ENCODE measurements at places on chromosomes 4 and X. TPM values are rescaled to one million over a fixed set of nuclear protein-coding genes. Genes with fewer than 3 reads are reported as not detected.

GRCh38 chr4:19623866-19624265 is 627.8 kb upstream of the SLIT2 start:
- no peaks in the 10 kb centered on the region for H3K4me1 ChIP-seq
- H3K36me3 ChIP-seq = no peaks in the 10 kb centered on the region
- no peak overlapping the region for H3K27ac ChIP-seq
- H3K27me3 ChIP-seq = no peaks in the 10 kb centered on the region

Gene RAB41
- total RNA-seq = not detected

- H3K27ac ChIP-seq = no peak overlapping the region
- H3K27me3 ChIP-seq = peaks cover 19% of the 10 kb centered on the region
- no peak for DNase-seq
- H3K36me3 ChIP-seq = no peaks in the 10 kb centered on the region
These were observed 8.5 kb downstream of the IQSEC2 start for GRCh38 chrX:53272808-53273337.

GRCh38 chrX:115017455-115017854 is at the start of gene IL13RA2:
IL13RA2 (minus strand) TSS chrX:115017616; CDS start chrX:115017269, 347 bp downstream.
- H3K27me3 ChIP-seq = no peaks in the 10 kb centered on the region
- no peaks in the 10 kb centered on the region for H3K4me1 ChIP-seq
- H3K4me3 ChIP-seq = no peak within 1 kb of the TSS
- no peaks in the 10 kb centered on the region for H3K36me3 ChIP-seq
- no peak within 1 kb of the TSS for H3K27ac ChIP-seq
- no peak for DNase-seq

Gene BTC
- total RNA-seq = 0.29 TPM

- no peak for DNase-seq
- no peaks in the 10 kb centered on the region for H3K27me3 ChIP-seq
- H3K4me1 ChIP-seq = peaks cover 45% of the 10 kb centered on the region
- peak overlapping the region; percentile 79 for H3K27ac ChIP-seq
- H3K4me3 ChIP-seq = no peak overlapping the region
These were observed 18.5 kb upstream of the CXCL8 start for GRCh38 chr4:73721909-73722308.

Gene OTC
- total RNA-seq = not detected

- H3K36me3 ChIP-seq = peaks cover 3% of the 10 kb centered on the region
- DNase-seq = peak; percentile 45
These were observed 16.1 kb downstream of the CBR4 start for GRCh38 chr4:168993714-168994510.

Gene RHOXF1
- not detected for total RNA-seq

DNA sequence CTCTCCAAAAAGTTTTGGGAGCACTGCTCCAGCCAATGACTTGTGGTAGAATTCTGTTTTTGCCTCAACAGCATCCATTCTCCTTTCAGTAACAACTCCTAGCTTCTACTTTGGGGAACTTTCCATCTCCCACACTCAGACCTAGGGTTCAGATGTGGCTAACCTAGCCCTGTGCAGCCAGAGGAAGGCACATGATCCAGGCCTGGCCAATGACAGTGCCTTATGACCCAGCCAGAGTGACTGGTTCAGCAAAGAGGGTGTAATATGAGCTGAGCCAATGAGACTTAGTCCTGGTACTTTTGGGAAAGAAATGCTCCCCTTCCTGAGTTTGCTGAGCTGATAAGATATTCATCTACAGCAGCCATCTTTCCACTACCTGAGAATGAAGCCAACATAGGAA is 5.4 kb upstream of the USP46 start:
- DNase-seq = peak; percentile 46
- no peaks in the 10 kb centered on the region for H3K4me1 ChIP-seq
- no peaks in the 10 kb centered on the region for H3K36me3 ChIP-seq
- H3K27me3 ChIP-seq = peaks cover 2% of the 10 kb centered on the region
- H3K27ac ChIP-seq = no peak overlapping the region
- no peak overlapping the region for H3K4me3 ChIP-seq

Gene IL3RA
- total RNA-seq = 0.88 TPM

Gene NSG1
- not detected for total RNA-seq

Gene CLDN22
- not detected for total RNA-seq

Gene EMCN
- not detected for total RNA-seq

Gene TCEAL6
- not detected for total RNA-seq

DNA sequence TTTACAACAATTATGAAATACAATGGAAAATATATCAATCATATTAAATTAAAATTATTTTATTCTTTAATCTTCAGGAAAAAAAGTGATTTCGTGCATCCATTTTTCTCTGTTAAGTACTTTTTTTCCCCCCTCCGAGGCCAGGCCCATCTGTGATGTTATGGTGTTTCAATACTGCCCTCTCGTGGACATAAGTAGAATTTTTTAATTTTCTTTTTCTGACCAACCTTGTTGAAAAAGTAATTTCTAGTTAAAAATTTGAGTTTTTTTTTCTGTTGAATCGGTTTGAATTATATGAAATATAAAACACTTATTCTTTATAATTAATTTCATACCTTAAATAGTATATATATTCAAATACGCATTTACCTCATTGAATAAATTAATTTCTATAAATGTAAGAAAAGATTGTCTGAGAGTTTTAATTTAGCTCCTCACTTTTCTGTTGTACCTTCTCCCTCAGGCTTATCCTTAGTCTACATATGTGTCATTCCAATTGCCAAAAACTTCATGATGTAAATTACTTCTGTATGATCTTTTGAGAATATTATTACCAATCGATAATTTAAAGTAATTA is 175.8 kb upstream of the TECRL start:
- H3K36me3 ChIP-seq = no peaks in the 10 kb centered on the region
- no peak overlapping the region for H3K4me3 ChIP-seq
- H3K27me3 ChIP-seq = no peaks in the 10 kb centered on the region
- no peak for DNase-seq
- no peak overlapping the region for H3K27ac ChIP-seq
- H3K4me1 ChIP-seq = no peaks in the 10 kb centered on the region

DNA sequence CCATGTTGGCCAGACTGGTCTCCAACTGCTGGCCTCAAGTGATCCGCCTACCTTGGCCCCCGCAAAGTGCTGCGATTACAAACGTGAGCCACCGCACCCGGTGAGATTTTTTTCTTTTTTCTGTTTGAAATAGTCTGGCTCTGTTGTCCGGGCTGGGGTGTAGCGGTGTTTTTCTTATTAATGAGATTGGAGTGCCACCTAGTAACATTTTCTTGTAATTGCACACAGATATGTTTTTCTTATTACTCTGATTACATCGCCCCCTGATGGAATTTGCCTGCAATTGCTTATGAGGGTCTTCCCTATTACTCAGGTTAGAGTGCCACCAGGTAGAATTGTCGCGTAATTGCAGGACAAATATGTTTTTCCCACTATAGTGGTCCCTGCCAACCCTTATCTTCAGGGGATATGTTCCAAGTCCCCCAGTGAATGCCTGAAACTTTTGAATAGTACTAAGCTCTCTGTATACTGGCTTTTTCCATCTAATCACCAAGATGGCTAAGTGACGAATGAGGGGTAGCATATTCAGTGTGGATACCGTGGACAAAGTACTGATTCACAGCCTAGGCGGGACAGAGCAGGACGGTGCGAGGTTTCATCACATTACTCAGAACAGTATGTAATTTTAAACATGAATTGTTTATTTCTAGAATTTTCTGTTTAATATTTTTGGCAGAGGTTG is 8.6 kb upstream of the PDHA1 start:
- no peaks in the 10 kb centered on the region for H3K36me3 ChIP-seq
- no peaks in the 10 kb centered on the region for H3K4me1 ChIP-seq
- DNase-seq = no peak
- H3K4me3 ChIP-seq = no peak overlapping the region
- H3K27me3 ChIP-seq = no peaks in the 10 kb centered on the region

DNA sequence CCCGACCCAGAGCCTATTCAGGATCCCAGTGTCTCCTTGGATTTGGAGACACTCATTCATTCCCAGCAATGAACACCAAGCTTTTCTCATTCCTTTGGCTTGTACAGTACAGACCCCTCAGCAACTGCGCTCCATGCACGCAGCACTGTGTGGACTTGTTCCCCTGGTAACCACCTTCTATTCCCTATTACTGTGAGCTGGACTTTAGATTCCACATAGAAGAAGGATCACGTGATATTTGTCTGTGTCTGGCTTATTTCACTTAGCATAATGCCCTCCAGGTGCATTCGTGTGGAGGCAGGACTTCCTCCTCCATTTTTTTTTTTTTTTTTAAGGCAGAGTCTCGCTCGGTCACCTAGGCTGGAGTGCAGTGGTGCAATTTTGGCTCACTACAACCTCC is 106.4 kb downstream of the PHKA2 start:
- DNase-seq = no peak
- H3K4me1 ChIP-seq = no peaks in the 10 kb centered on the region
- H3K36me3 ChIP-seq = no peaks in the 10 kb centered on the region
- H3K27me3 ChIP-seq = peaks cover 3% of the 10 kb centered on the region
- H3K4me3 ChIP-seq = no peak overlapping the region
- H3K27ac ChIP-seq = no peak overlapping the region

Gene CHIC1
- total RNA-seq = 12.3 TPM

Gene PHKA1
- total RNA-seq = 4.7 TPM
